ENCODE measurements at places on chromosomes 1 and 21.

- H3K4me1 ChIP-seq = peaks cover 24% of the 10 kb centered on the region
- H3K27ac ChIP-seq = peak overlapping the region; percentile 95
- no peaks in the 10 kb centered on the region for H3K36me3 ChIP-seq
- no peaks in the 10 kb centered on the region for H3K27me3 ChIP-seq
- no peak for DNase-seq
Observed at GRCh38 chr1:15704526-15705183, 20.5 kb downstream of the PLEKHM2 start.

- H3K27me3 ChIP-seq = no peaks in the 10 kb centered on the region
- no peaks in the 10 kb centered on the region for H3K4me1 ChIP-seq
- H3K4me3 ChIP-seq = no peak overlapping the region
- no peak for DNase-seq
Observed at GRCh38 chr1:66140072-66140471, 347.4 kb downstream of the PDE4B start.

- peaks cover 6% of the 10 kb centered on the region for H3K4me1 ChIP-seq
- H3K27ac ChIP-seq = no peak overlapping the region
- H3K4me3 ChIP-seq = no peak overlapping the region
- no peaks in the 10 kb centered on the region for H3K36me3 ChIP-seq
- no peaks in the 10 kb centered on the region for H3K27me3 ChIP-seq
Observed at GRCh38 chr1:111369645-111370044, 57.9 kb downstream of the OVGP1 start.

- peak; percentile 78 for DNase-seq
- peaks cover 36% of the 10 kb centered on the region for H3K27me3 ChIP-seq
- no peaks in the 10 kb centered on the region for H3K36me3 ChIP-seq
- peak within 1 kb of the TSS; percentile 67 for H3K4me3 ChIP-seq
- H3K4me1 ChIP-seq = no peaks in the 10 kb centered on the region
- peak within 1 kb of the TSS; percentile 5 for H3K27ac ChIP-seq
Observed at GRCh38 chr1:94819945-94820746, at the start of gene SLC44A3. Gene SLC44A3 (plus strand): TSS chr1:94820357. CDS start chr1:94820452, 95 bp downstream.

- H3K4me1 ChIP-seq = no peaks in the 10 kb centered on the region
- no peak for DNase-seq
- H3K27ac ChIP-seq = no peak overlapping the region
- H3K4me3 ChIP-seq = no peak overlapping the region
- H3K27me3 ChIP-seq = no peaks in the 10 kb centered on the region
Observed at GRCh38 chr1:111183308-111184069, 17.0 kb downstream of the DENND2D start.

DNA sequence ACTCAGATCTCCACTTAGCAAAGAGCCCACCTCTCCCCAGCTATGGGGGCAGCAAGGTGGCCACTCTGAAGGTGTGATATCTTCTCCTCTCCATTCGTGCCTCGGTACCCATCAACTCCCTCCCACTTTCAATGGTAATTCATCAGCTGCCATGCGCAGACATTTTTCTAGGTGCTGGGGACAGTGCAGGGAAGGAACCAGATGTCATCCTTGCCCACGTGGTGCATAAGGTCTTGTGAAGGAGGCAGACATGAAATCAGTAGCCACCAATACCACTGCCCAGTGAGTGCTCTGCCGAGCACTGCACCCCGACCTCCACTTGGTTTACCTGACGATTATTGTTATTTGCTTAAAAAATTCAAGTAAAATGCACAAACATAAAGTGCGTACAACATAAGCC lies 76.3 kb upstream of the CSF3R start:
- no peaks in the 10 kb centered on the region for H3K4me1 ChIP-seq
- no peak overlapping the region for H3K4me3 ChIP-seq

DNA sequence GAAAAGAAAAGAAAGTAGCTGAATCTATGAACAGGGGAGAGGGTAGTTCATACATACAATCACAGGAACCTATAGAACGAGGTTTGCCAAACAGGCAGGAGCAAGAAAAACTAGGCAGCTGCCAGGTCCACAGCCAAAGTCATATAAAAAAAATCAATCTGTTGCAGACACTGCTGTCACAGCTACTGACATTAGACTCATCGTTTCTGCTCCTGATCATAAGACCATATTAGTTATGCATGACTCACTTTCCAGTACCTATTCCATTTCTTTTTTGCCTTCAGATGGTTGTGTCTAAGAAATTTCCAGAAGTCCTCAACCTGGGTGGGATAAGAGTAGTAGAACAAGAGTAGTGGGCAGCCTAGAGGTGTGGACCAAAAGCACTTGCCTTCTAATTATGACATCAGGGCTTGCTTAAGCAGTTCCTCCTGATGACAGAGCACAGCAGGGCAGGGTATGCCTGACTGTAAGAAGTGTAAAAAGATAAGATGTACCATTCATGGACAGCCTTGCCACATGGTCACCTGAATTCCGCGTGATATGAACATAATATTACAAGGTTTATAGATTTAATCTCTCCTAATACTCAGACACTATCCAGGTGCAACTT lies 323.2 kb upstream of the SGIP1 start:
- no peak overlapping the region for H3K4me3 ChIP-seq
- H3K4me1 ChIP-seq = no peaks in the 10 kb centered on the region
- DNase-seq = no peak
- no peak overlapping the region for H3K27ac ChIP-seq

DNA sequence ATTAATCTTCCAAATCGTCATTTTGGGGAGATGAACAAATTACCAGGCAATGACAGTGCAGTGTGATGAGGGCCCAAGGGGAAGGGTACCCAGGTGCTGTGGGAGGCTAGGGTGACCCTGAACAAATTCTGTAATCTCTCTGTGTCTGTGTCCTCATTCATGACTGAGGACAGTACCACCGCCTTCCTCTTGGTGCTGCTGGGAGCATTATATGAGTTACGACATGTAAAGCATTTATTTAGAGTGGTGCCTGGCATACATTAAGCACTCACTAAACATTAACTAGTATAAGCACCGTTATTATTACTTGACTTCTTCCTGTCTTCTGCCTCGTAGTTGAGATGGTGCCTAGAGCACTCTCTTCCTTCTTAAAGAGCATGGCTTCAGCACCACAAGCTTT lies 468.2 kb upstream of the VAMP3 start:
- H3K27ac ChIP-seq = no peak overlapping the region
- no peaks in the 10 kb centered on the region for H3K27me3 ChIP-seq
- H3K4me1 ChIP-seq = no peaks in the 10 kb centered on the region
- no peak for DNase-seq
- no peaks in the 10 kb centered on the region for H3K36me3 ChIP-seq

DNA sequence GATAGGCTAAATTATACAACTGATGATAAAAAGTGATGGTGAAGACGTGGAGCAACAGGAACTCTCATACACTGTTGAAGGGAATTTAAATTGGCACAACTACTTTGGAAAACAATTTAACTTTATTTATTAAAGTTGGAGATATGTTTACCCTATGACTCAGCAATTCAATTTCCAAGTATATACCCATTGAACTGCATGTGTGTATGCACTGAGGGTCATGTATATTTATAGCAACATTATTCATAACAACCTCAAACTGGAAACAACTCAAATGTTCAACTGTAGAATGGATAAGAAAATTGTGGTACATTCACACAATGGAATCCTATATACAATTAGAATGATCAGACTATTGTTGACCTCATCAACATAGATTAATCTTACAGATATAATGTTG lies 16.5 kb upstream of the BCAS2 start:
- no peaks in the 10 kb centered on the region for H3K36me3 ChIP-seq
- H3K4me1 ChIP-seq = no peaks in the 10 kb centered on the region
- H3K27ac ChIP-seq = no peak overlapping the region
- no peaks in the 10 kb centered on the region for H3K27me3 ChIP-seq
- no peak for DNase-seq

GRCh38 chr21:29189353-29189752 lies 58.9 kb downstream of the MAP3K7CL start:
- H3K27ac ChIP-seq = no peak overlapping the region
- H3K27me3 ChIP-seq = no peaks in the 10 kb centered on the region
- H3K4me1 ChIP-seq = no peaks in the 10 kb centered on the region
- H3K36me3 ChIP-seq = no peaks in the 10 kb centered on the region

DNA sequence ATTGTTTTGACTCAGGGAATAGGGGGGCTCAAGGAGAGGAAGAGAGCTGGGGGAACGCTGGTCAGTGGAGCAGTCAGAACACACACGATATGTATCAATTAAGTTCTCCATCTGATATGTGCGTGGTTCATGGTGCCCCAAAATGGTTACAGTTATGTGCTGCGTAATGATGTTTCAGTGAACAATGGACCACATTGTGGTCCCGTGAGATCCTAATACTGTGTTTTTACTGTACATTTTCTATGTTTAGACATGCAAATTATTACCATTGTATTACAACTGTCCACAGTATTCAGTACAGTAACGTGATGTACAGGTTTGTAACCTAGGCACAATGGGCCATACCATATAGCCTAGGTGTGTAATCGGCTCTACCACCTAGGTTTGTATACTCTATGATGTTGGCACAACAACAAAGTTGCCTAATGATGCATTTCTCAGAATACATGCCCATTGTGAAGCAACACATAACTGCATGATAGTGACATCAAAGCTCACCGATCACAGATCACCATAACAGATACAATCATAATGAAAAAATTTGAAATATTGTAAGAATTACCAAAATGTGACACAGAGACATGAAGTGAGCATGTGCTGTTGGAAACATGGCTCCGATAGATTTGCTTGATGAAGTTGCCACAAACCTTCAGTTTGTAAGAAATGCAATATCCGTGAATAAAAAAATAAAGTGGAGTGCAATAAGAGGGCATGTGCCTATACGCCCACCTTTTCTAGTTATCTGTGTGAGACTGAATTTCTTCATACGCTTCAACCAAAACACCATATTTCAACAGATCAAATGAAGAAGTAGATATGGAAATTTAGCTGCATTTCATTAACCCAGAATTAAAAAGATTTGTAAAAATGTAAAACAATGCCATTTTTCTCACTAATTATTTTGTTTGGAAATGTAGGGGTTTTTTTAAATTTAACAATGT lies 14.8 kb upstream of the TMEM54 start:
- H3K36me3 ChIP-seq = no peaks in the 10 kb centered on the region
- no peak for DNase-seq
- H3K27me3 ChIP-seq = no peaks in the 10 kb centered on the region
- H3K4me1 ChIP-seq = no peaks in the 10 kb centered on the region

GRCh38 chr1:208803011-208803811 lies 559.0 kb upstream of the PLXNA2 start:
- H3K4me1 ChIP-seq = peaks cover 10% of the 10 kb centered on the region
- no peak for DNase-seq
- H3K27me3 ChIP-seq = peaks cover 8% of the 10 kb centered on the region
- H3K27ac ChIP-seq = no peak overlapping the region
- no peaks in the 10 kb centered on the region for H3K36me3 ChIP-seq

GRCh38 chr1:200410566-200410878 lies 686 bp upstream of the ZNF281 start:
- no peaks in the 10 kb centered on the region for H3K27me3 ChIP-seq
- H3K36me3 ChIP-seq = peaks cover 8% of the 10 kb centered on the region
- H3K4me1 ChIP-seq = peaks cover 41% of the 10 kb centered on the region
- DNase-seq = no peak
- H3K4me3 ChIP-seq = peak overlapping the region; percentile 55

GRCh38 chr1:95652423-95652965 lies 418.5 kb downstream of the RWDD3 start:
- no peak overlapping the region for H3K4me3 ChIP-seq
- no peaks in the 10 kb centered on the region for H3K36me3 ChIP-seq
- no peak overlapping the region for H3K27ac ChIP-seq
- no peak for DNase-seq
- H3K4me1 ChIP-seq = no peaks in the 10 kb centered on the region
- no peaks in the 10 kb centered on the region for H3K27me3 ChIP-seq

GRCh38 chr1:58003059-58003458 lies 543.5 kb downstream of the OMA1 start:
- H3K36me3 ChIP-seq = no peaks in the 10 kb centered on the region
- DNase-seq = no peak
- no peaks in the 10 kb centered on the region for H3K4me1 ChIP-seq
- H3K27me3 ChIP-seq = no peaks in the 10 kb centered on the region
